ENCODE measurements at places on chromosomes 1 and 21. TPM values are rescaled to one million over a fixed set of nuclear protein-coding genes. Genes with fewer than 3 reads are reported as not detected.

- no peak overlapping the region for H3K27ac ChIP-seq
- H3K4me3 ChIP-seq: no peak overlapping the region
- no peak for DNase-seq
- H3K36me3 ChIP-seq: no peaks in the 10 kb centered on the region
These were observed 5.1 kb downstream of the TIAM1 start for GRCh38 chr21:31338908-31339368.

GRCh38 chr1:27884006-27884954, 11.9 kb downstream of the THEMIS2 start:
- H3K36me3 ChIP-seq: no peaks in the 10 kb centered on the region
- H3K4me3 ChIP-seq: no peak overlapping the region
- no peaks in the 10 kb centered on the region for H3K4me1 ChIP-seq
- H3K27me3 ChIP-seq: no peaks in the 10 kb centered on the region

OR2T2 gene
- not detected for total RNA-seq

BNIPL gene
- total RNA-seq: 0.46 TPM

DNA sequence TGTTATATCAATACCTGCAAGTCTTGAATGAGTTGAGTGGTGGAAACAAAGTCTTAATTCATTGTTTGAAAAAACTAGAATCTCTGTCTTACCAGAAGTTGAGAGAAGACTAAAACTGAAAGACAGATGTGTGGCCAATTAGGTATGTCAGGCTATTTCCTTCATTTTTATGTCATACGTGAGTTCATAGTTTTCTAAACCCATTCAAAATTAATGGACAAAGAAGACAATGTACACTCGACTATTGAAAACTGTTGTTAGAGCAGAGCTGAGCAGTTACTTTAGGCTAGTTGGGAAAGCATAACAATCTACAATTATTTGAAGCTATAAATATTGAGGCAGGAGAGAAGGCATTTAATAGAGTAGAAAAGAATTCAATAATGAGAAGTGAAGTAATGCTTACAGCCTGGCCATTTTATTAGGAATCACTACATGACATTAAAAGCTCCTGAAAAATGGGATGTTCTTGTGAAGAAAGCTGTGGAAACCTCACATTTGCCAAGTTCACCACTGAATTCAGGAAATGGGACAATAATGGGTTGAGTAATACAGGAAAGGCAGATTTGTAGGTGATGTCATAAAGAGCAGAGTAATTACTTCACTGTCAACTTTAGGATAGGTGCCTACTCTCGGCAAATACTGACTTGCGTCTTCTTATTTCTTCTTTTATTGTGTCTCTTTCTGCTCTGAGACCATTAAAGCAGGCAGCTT, 204.4 kb downstream of the PLA2G4A start:
- H3K27ac ChIP-seq: no peak overlapping the region
- H3K4me3 ChIP-seq: no peak overlapping the region
- DNase-seq: no peak
- no peaks in the 10 kb centered on the region for H3K36me3 ChIP-seq

FRRS1 gene
- total RNA-seq: 1.2 TPM

AMPD1 gene
- total RNA-seq: not detected

GRCh38 chr1:117685936-117686806, 80.3 kb downstream of the TENT5C start:
- H3K4me3 ChIP-seq: no peak overlapping the region
- H3K27ac ChIP-seq: no peak overlapping the region
- no peaks in the 10 kb centered on the region for H3K4me1 ChIP-seq

SLAMF8 gene
- total RNA-seq: not detected

DNA sequence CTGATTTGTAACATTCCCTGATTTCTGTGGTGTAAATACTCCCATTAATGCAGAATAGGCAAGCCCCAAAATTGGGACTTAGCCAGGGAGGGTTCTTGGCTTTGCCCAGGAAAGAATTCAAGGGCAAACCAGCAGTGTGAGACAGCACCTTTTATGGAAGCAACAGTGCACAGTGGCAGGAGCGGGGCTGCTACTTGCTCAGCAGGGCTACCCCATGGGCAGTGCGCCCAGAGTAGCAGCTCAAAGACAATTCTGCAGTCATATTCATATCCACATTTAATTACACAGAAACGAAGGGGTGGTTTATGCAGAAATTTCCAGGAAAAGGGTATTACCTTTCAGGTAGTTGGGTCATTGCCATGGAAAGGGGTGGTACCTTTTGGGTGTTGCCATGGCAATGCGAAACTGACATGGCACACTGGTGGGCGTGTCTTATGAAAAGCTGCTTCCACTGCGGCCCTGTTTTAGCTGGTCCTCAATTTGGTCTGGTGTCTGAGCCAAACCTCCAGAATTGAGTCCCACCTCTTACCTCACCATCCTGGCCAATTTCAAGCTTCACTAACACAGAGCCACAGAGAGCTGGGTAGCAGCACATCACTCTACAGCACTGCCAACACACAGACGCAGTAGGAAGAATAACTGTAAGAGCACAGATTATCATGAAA, 35.9 kb downstream of the FHAD1 start:
- H3K4me3 ChIP-seq: no peak overlapping the region
- H3K27me3 ChIP-seq: peaks cover 2% of the 10 kb centered on the region
- H3K27ac ChIP-seq: no peak overlapping the region
- no peaks in the 10 kb centered on the region for H3K4me1 ChIP-seq
- no peaks in the 10 kb centered on the region for H3K36me3 ChIP-seq
- DNase-seq: no peak

- H3K4me1 ChIP-seq: no peaks in the 10 kb centered on the region
- peaks cover 2% of the 10 kb centered on the region for H3K27me3 ChIP-seq
These were observed 137.1 kb upstream of the KLHDC7A start for GRCh38 chr1:18343581-18343980.

DNA sequence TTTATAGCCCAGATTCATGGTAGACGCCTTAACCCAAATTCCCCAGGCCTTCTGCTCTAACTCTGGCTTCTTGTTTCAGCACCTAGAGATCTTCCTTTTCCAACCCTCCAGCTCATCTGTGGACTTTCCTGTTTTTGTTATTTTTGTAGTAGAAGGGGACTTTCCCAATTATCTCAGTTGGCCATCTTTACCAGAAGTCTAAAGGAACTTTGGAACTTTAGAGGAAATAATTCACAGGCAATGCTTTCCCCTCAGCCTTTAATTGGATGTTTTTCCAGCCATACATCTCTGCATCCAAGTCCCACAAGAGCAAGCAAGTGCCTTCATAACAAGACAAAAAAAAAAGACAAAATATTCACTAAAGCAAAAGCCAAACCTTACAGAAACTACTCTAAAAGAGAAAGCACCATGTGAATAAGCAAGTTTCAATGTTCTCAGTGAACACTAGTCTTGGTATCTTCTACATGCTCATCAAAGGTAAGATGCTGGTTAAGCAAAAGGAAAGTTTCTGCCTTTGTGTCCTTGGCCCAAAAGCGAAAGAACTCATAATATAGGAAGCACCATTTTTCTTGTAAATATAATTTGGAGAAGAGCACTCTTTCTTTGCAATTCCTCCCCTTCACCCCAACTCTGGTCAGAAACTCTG, 377.3 kb downstream of the SETD4 start:
- H3K4me1 ChIP-seq: no peaks in the 10 kb centered on the region
- no peak overlapping the region for H3K27ac ChIP-seq
- H3K27me3 ChIP-seq: peaks cover 3% of the 10 kb centered on the region
- no peak overlapping the region for H3K4me3 ChIP-seq
- H3K36me3 ChIP-seq: no peaks in the 10 kb centered on the region

GPR3 gene
- 0.95 TPM for total RNA-seq

DNA sequence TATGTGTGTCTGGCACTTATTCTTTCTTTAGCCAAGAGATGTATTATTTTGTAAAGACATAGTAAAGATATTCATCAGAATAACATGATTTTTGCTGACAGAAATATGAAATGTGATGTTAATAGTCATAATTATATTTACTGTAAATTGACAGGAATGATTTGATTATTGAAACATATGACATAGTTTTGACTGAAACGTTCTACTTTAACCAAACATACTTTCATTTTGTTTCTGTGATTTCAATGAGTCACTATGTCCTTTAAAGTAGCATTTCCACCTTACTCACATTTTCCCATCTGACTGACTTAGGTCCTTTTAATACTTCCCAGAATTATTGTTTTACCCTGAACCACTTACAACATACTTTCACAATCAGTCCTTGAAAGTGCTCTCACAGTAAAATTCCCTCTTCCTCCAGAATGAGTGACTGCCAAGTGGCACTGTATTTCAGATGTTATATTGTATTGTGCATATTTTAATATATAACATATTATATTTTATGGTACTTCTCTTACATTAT, 437.9 kb downstream of the NCAM2 start:
- no peak for DNase-seq
- no peaks in the 10 kb centered on the region for H3K27me3 ChIP-seq
- H3K4me3 ChIP-seq: no peak overlapping the region
- no peak overlapping the region for H3K27ac ChIP-seq
- no peaks in the 10 kb centered on the region for H3K36me3 ChIP-seq

DNA sequence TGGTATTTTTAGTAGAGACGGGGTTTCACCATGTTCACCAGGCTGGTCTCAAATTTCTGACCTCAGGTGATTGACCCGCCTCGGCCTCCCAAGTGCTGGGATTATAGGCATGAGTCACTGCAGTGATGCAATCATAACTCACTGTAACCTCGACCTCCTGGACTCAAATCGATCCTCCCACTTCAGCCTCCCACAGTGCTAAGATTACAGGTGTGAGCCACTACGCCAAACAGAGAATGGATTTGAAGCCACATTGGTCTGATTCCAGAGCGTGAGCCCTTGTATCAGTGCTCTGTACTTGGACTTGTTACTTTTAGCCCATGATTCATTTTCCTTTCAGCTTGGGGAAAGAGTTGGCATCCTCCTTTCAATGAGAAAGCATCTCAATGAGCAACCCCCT, 14.9 kb upstream of the ZNF683 start:
- peak; percentile 59 for DNase-seq
- no peaks in the 10 kb centered on the region for H3K4me1 ChIP-seq
- no peak overlapping the region for H3K4me3 ChIP-seq
- no peak overlapping the region for H3K27ac ChIP-seq
- no peaks in the 10 kb centered on the region for H3K36me3 ChIP-seq

RSRP1 gene
- 104 TPM for total RNA-seq
